Neural progenitor cell (in vitro differentiated cells): ENCODE measurements at places on chromosomes 7 and 10.

- DNase-seq: no peak
Measured at GRCh38 chr10:3874990-3875841, 90.2 kb upstream of the KLF6 start.

DNA sequence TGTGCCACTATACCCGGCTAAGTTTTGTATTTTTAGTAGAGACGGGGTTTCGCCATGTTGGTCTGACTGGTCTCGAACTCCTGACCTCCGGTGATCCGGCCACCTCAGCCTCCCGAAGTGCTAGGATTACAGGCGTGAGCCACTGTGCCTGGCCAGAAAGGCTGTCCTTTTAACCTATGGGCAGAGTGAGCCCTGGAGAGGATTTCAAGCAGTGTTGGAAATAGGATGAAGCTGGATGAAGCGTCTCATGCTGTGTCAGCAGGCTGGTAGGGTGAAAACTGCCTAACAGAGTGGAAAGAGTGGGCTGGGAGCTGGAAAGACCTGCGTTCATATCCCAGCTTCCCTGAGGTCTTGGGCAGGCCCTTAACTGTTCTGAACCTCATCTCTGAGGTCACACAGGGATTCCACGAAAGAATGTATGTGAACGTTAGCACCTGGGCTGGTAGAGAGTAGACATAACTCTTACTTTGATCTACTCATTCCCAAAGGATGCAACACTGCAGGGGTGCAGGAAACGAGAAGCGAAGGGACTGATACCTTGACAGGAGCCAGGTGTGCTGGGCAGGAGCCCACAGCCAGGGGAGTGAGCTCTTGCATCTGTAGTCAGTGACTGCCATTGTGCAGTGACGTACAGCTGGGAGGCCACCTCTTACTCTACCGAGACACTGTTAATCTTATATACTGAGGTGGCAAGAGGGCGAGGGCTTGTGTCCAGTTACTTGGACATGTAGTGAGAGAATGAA is 34.1 kb downstream of the WBP1L start:
- DNase-seq: no peak

DNA sequence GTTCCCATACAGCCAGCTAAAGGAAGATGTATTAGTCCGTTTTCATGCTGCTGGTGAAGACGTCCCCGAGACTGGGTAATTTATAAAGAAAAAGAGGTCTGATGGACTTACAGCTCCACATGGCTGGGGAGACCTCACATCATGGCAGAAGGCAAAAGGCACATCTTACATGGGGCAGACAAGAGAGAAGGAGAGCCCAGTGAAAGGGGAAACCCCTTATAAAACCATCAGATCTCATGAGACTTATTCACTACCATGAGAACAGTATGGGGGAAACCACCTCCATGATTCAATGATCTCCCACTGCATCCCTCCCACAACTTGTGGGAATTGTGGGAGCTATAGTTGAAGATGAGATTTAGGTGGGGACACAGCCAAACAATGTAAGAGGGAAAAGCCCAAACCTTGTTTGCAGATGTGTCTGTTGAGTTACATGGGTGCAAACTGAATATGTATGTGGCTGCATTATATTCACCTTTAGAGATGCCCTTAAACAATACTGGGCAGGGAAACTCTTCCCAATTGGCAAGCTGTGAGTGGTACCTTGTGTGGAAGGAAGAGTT is 13.1 kb upstream of the BRAF start:
- no peak for DNase-seq

GRCh38 chr7:27179503-27180430 is 5.3 kb downstream of the HOXA11 start:
- peak; percentile 62 for DNase-seq

GRCh38 chr10:15760681-15761080 is 41.0 kb upstream of the ITGA8 start:
- DNase-seq: no peak

- DNase-seq: no peak
Measured at GRCh38 chr7:77460057-77460486, 43.9 kb upstream of the GSAP start.

- DNase-seq: no peak
Measured at GRCh38 chr10:3364768-3365480, 192.3 kb upstream of the PITRM1 start.

DNA sequence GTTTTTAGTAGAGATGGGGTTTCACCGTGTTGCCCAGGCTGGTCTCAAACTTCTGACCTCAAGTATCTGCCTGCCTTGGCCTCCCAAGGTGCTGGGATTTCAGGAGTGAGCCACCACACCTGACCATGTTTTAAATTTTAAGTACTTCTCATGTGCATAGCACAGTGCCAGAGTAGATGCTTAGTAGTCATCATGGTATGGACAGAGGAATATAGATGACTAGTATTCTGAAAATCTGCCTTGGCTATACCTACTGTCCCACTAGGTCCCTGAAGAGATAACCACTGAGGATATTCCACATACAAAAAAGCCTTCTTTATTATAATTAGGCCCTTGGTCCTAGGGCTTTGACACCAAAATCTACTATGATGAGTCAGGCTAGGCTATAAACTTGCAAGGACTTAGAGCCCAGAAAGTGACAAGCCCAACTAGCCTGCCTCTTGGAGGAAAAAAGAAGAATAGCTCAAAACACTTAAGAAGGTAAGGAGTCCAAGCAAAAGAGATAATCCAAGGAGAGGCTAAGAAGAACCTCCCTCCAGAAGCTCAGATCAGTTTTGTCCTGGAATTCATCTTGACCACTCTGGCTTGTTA is 34.0 kb downstream of the LUC7L2 start:
- no peak for DNase-seq

- DNase-seq: no peak
Measured at GRCh38 chr7:116806046-116806944, 56.1 kb upstream of the CAPZA2 start.
